ENCODE measurements at places on chromosomes 4 and X. TPM values are rescaled to one million over a fixed set of nuclear protein-coding genes. Genes with fewer than 3 reads are reported as not detected.

- H3K27me3 ChIP-seq = no peaks in the 10 kb centered on the region
- no peak overlapping the region for H3K27ac ChIP-seq
- H3K36me3 ChIP-seq = no peaks in the 10 kb centered on the region
- no peak overlapping the region for H3K4me3 ChIP-seq
- H3K4me1 ChIP-seq = no peaks in the 10 kb centered on the region
Observed at GRCh38 chr4:101288365-101289145, 58.8 kb downstream of the PPP3CA start.

- no peaks in the 10 kb centered on the region for H3K36me3 ChIP-seq
- H3K4me3 ChIP-seq = no peak overlapping the region
- H3K27ac ChIP-seq = no peak overlapping the region
Observed at GRCh38 chr4:56843421-56843899, 22.0 kb upstream of the SPINK2 start.

- H3K4me1 ChIP-seq = peaks cover 29% of the 10 kb centered on the region
- no peak for DNase-seq
- no peak overlapping the region for H3K4me3 ChIP-seq
- H3K36me3 ChIP-seq = no peaks in the 10 kb centered on the region
- H3K27ac ChIP-seq = no peak overlapping the region
Observed at GRCh38 chr4:137659431-137659830, 127.1 kb upstream of the PCDH18 start.

- no peaks in the 10 kb centered on the region for H3K27me3 ChIP-seq
- peaks cover 47% of the 10 kb centered on the region for H3K4me1 ChIP-seq
- H3K27ac ChIP-seq = peak overlapping the region; percentile 99
Observed at GRCh38 chr4:39255871-39256270, 73.5 kb downstream of the WDR19 start.

Gene MAGEC3
- total RNA-seq = not detected

Gene DACH2
- total RNA-seq = not detected

DNA sequence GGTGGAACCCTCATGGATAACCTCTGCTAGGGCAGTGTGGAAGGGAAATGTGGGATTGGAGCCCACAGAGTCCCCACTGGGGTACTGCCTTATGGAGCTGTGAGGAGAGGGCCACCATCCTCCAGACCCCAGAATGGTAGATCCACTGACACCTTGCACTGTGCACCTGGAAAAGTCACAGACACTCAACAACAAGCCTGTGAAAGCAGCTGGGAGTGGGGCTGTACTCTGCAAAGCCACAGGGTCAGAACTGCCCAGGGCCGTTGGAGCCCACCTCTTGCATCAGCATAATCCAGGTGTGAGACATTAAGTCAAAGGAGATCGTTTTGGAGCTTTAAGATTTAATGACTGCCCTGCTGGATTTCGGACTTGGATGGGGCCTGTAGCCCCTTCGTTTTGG, 11.6 kb downstream of the ARMCX5 start:
- no peak overlapping the region for H3K4me3 ChIP-seq
- no peaks in the 10 kb centered on the region for H3K36me3 ChIP-seq
- H3K4me1 ChIP-seq = no peaks in the 10 kb centered on the region
- DNase-seq = no peak

- H3K4me3 ChIP-seq = no peak overlapping the region
- H3K27ac ChIP-seq = no peak overlapping the region
- peaks cover 19% of the 10 kb centered on the region for H3K4me1 ChIP-seq
- H3K27me3 ChIP-seq = no peaks in the 10 kb centered on the region
Observed at GRCh38 chr4:184409911-184410692, 64.2 kb downstream of the IRF2 start.

DNA sequence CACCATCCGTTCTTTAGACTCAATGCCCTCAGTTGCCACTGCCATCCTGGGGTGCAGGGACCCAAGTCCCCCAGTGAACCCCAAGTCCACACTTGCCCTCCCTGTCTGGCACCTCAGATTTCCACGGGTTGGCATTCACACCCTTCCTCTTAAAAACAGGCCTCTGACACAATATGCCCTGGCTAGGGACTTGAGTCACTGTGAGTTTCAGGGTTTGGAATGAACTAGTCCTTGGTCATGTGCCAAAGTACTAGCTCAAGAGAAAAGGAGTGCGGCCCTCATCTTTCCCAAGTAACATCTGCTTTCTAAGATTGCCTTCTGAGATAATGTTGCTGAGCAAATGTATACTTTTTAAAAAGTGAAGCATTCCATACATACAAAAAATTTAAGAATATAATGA, 134.0 kb downstream of the MID1 start:
- H3K4me3 ChIP-seq = no peak overlapping the region
- peaks cover 6% of the 10 kb centered on the region for H3K36me3 ChIP-seq
- peaks cover 36% of the 10 kb centered on the region for H3K4me1 ChIP-seq
- no peaks in the 10 kb centered on the region for H3K27me3 ChIP-seq
- DNase-seq = no peak

DNA sequence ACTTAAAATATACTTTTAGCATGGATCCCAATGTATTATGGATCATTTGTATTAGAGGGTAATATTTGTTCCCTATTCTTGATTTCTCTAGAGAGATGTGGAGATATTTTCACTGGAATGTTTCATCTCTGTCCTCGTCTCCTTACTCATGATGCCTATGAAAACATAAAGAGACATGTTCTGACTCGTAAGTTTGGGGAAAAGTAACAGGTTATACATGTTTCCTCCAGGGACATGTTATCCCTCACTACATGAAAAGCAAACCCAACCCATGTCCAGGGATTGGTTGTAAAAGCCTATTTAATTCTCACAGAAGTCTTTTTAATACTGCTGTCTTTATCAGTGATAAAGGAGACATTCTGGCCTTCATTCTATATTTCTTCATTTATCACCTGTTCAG, 621.4 kb downstream of the GABRG1 start:
- H3K27ac ChIP-seq = no peak overlapping the region
- H3K4me1 ChIP-seq = no peaks in the 10 kb centered on the region
- H3K27me3 ChIP-seq = no peaks in the 10 kb centered on the region
- H3K36me3 ChIP-seq = no peaks in the 10 kb centered on the region
- no peak for DNase-seq

Gene NHS
- 2.6 TPM for total RNA-seq

DNA sequence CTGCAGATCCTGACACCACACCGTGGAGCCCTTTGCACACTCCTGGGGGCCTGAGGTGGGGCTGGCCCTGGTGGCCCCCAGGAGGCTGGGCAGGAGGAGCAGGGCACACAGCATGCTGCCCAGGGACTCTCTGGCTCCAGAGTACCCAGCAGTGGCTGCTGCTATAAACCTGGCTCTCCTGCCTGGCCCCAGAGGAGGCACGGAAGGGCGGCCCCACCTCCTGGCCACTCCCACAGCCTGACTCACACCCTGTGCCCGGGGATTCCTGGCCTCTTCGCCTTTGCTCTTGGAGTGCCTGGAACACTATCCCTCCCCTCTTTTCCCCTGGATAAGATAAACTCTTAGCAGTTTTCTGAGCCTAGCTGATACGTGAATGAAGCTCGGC, at the start of gene PSAPL1:
Gene PSAPL1, minus strand, starts transcription at position 165 of the 385 bp plus-strand sequence. Its CDS starts 51 bp downstream, at position 114.
- no peaks in the 10 kb centered on the region for H3K36me3 ChIP-seq
- no peak for DNase-seq
- H3K27me3 ChIP-seq = no peaks in the 10 kb centered on the region
- H3K4me1 ChIP-seq = no peaks in the 10 kb centered on the region

Gene CCKAR
- not detected for total RNA-seq

GRCh38 chrX:138349351-138349750, 362.2 kb downstream of the FGF13 start:
- no peaks in the 10 kb centered on the region for H3K36me3 ChIP-seq
- no peaks in the 10 kb centered on the region for H3K4me1 ChIP-seq
- no peak for DNase-seq
- H3K27me3 ChIP-seq = no peaks in the 10 kb centered on the region

DNA sequence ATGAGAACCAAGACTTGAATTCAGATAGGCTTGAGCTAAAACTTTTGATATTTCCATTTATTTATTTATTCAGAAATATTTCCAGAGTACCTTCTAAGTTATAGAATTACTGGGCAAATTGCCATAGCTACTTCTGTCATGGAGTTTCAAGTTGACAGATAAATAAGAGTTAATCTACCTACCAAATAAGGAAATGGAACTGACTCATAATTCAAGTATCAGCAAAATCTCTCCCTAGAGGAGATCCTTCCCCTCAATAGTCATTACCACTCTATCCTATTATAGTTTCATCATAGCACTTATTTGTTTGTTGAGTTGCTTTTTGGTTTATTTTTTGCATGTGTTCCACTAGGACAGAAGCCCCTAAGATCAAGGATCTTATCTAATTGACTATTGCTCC, 48.8 kb upstream of the CCSER1 start:
- no peaks in the 10 kb centered on the region for H3K36me3 ChIP-seq
- no peaks in the 10 kb centered on the region for H3K27me3 ChIP-seq
- DNase-seq = no peak
- H3K27ac ChIP-seq = no peak overlapping the region
- H3K4me3 ChIP-seq = no peak overlapping the region
- H3K4me1 ChIP-seq = no peaks in the 10 kb centered on the region

Gene UGT2B15
- total RNA-seq = not detected

- no peak for DNase-seq
- peak overlapping the region; percentile 32 for H3K27ac ChIP-seq
- no peaks in the 10 kb centered on the region for H3K36me3 ChIP-seq
Observed at GRCh38 chr4:140256941-140257340, 103.0 kb upstream of the MAML3 start.

- no peaks in the 10 kb centered on the region for H3K36me3 ChIP-seq
- no peak for DNase-seq
- peaks cover 11% of the 10 kb centered on the region for H3K4me1 ChIP-seq
- H3K4me3 ChIP-seq = no peak overlapping the region
- no peaks in the 10 kb centered on the region for H3K27me3 ChIP-seq
Observed at GRCh38 chr4:73608689-73609594, 11.3 kb downstream of the RASSF6 start.

DNA sequence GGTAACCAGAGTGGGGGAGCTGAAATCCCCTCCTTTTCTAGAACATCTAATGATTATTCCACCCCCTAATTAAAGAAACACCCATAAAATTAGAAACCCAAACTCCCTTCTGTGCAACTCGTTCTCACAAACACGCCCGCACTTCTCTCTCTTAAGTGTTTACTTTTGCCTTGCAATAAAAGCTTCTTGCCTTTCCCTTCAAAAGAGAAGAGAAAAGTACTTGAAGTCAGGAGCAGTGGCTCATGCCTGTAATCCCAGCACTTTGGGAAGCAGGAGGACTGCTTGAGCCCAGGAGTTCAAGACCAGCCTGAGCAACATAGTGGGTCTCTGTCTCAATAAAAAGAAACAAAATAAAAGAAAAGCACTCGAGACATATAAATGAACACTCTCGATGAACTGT, 3.6 kb upstream of the GPR173 start:
- H3K4me3 ChIP-seq = no peak overlapping the region
- no peak overlapping the region for H3K27ac ChIP-seq
- H3K4me1 ChIP-seq = peaks cover 5% of the 10 kb centered on the region
- no peaks in the 10 kb centered on the region for H3K36me3 ChIP-seq

DNA sequence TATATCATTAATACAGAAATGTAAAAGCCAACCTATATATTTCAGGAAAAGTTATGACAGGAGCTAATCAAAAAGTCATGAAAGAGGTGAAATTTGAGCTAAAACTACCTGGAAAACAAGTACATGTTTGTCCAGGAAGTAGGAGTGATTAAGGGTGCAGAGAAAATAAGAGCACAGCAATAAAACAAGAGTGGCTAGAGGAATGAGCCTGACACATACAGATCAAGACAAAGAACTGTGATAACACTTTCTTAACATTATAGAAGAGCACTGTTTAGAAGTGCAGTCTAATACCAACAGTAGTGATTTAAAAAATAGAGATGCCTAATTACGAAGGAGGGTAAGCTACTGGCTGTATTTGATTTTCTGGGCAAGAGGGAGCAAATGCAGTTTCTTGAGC, 125.1 kb downstream of the WDFY3 start:
- no peak overlapping the region for H3K27ac ChIP-seq
- H3K4me1 ChIP-seq = peaks cover 17% of the 10 kb centered on the region
- DNase-seq = no peak

Gene SERTM2
- total RNA-seq = not detected

GRCh38 chr4:110904435-110905065, 281.7 kb upstream of the PITX2 start:
- DNase-seq = peak; percentile 50
- no peak overlapping the region for H3K4me3 ChIP-seq
- H3K4me1 ChIP-seq = peaks cover 14% of the 10 kb centered on the region
- no peaks in the 10 kb centered on the region for H3K27me3 ChIP-seq
- no peaks in the 10 kb centered on the region for H3K36me3 ChIP-seq

- no peaks in the 10 kb centered on the region for H3K27me3 ChIP-seq
- peaks cover 27% of the 10 kb centered on the region for H3K4me1 ChIP-seq
- H3K27ac ChIP-seq = no peak overlapping the region
Observed at GRCh38 chr4:185742766-185743165, 69.2 kb downstream of the SORBS2 start.

GRCh38 chrX:133214301-133214700, 3.9 kb downstream of the TFDP3 start:
- DNase-seq = no peak
- no peak overlapping the region for H3K4me3 ChIP-seq
- no peaks in the 10 kb centered on the region for H3K4me1 ChIP-seq
- H3K27ac ChIP-seq = no peak overlapping the region
- H3K27me3 ChIP-seq = no peaks in the 10 kb centered on the region

Gene RAI2
- total RNA-seq = not detected

DNA sequence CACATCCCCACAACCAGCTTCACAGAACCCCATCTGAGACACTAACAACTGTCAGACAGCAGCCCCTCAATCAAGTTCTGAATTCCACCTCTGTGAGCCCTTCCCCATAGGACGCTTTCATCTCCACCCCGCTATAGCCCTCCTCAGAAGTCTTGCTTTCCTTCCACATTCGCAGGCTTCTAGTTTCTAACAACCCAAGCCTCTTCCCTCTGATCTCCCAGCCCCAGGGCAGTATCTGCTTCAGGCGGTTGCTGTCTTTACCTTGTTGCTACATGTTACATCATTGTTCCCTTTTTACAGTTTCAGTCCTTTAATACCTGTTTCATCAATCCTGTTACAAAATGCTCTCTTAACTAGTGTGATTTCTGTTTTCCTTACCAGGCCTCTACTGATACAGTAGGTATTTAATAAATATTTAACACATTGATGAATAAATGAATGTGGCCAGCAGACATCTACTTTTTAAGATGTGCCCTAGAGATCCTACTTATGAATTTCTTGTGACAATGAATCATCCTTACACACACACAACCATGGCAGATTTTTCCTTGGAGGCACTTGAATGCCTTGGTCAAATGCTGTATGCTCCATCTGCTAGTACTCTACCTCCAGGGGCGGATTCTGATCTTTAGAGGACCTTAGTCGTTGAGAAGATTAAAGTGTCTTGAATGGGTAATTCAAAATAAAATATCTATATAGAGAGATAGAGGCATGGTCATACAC, 164.7 kb upstream of the SLIT2 start:
- H3K27ac ChIP-seq = no peak overlapping the region
- no peaks in the 10 kb centered on the region for H3K27me3 ChIP-seq
- no peak for DNase-seq
- H3K4me1 ChIP-seq = no peaks in the 10 kb centered on the region
- H3K4me3 ChIP-seq = no peak overlapping the region

Gene VEGFC
- total RNA-seq = 19.0 TPM

Gene SEC31A
- total RNA-seq = 203 TPM

Gene SLC39A8
- 30.1 TPM for total RNA-seq

Gene CENPI
- 40.7 TPM for total RNA-seq
